ENCODE measurements at places on chromosomes 4 and X. TPM values are rescaled to one million over a fixed set of nuclear protein-coding genes. Genes with fewer than 3 reads are reported as not detected.
A peak's percentile ranks its signal among the peaks of the same experiment; 100 is the strongest.

DNA sequence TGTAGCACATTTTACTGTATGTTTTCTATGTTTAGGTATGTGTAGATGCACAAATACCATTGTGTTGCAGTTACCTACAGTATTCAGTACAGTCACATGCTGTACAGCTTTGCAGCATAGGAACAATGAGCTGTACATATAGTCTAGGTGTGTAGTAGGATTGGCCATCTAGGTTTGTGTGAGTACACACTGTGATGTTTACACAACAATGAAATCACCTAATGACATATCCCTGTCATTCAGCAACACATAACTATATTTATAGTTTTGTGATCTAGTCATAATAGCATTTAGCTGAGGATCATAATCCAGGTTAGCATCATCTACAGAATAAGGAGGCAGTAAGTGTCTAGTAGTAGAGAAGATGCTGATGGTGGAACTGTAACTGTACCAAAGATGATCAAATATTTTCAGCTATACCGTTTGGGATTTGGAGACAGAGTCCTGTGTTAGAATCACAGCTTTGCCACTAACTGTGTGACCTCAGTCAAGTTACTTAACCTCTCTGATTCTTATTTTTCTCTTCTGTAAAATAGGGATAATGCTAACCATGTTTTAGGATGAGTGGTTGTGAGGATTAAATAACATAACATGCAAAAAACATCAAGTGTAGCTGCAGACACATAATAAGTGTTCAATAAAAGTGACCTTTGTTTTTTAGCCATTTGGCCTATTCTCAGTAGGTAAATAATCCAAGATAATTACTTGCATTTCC is 73.3 kb downstream of the LIMCH1 start:
- DNase-seq: no peak

- DNase-seq: no peak
These were observed 518.9 kb downstream of the MID1IP1 start for GRCh38 chrX:39320165-39320564.

- no peak for DNase-seq
These were observed 790.0 kb downstream of the PCDH18 start for GRCh38 chr4:136742333-136742732.

- DNase-seq: no peak
These were observed 61.2 kb downstream of the SLC9A6 start for GRCh38 chrX:136046295-136047015.

DNA sequence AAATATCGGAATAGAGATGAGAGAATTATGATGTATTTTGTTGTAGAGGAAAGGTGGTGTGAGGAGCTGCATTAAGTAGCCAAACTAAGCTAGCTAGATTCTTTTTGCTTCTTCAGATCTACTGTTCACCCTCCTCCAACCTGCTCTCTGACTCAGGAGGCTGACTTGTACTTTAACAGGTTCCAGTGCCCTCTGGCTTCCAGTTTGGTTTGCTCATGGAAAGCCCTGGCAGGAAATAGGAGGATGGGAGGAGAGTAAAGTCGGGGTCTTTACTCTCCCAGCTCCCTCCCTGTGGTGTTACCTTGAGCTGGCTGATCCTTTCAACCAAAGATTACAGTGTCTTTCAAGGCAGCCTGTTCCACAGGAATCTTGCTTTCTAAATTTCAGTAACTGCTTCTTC is 277.0 kb upstream of the EDA2R start:
- no peak for DNase-seq

- peak; percentile 18 for DNase-seq
These were observed 23.3 kb downstream of the BRCC3 start for GRCh38 chrX:155094468-155095061.

DNA sequence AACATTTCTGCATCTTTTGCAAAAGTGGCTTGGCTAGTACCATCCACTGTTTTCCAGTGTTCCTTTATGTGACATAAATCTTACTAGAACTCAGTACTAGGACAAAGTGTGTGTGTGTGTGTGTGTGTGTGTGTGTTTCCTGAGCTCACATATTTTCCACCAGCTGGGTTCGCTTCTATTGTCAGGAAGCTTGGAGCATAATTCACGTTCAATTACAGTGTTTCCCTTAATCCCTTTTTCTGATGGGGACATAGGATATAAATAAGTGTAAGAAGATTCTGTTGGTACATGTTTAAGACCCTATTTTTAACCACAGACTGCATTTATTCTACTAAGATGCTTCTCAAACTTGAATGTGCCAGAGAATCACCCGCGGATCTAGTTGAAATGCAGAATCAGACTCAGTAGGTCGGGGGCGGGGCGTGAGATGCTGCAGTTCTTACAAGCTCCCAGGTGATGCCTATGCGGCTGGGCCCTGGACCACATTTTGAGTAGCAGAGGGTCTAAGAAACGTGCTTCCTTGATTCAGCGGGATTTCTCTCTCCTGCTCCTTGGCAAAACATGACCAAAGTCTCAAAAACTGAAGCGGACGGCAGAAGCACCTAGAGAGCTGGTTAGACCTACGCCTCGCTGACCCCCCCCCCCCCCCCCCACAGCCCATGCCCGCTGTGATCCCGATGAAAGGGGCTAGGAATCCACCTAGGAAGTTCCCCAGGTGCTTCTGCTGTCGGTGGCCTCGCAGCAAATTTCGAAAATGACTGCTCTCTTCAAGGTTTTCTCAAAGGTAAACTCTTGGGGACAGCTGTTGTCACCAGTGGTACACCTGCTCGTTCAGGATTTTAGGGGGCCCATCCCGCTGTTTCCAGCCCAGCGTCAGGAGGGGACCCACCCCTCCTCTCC is 797 bp downstream of the CD99L2 start:
- peak; percentile 24 for DNase-seq

- no peak for DNase-seq
These were observed 584.2 kb upstream of the FTHL17 start for GRCh38 chrX:31656013-31656412.

DNA sequence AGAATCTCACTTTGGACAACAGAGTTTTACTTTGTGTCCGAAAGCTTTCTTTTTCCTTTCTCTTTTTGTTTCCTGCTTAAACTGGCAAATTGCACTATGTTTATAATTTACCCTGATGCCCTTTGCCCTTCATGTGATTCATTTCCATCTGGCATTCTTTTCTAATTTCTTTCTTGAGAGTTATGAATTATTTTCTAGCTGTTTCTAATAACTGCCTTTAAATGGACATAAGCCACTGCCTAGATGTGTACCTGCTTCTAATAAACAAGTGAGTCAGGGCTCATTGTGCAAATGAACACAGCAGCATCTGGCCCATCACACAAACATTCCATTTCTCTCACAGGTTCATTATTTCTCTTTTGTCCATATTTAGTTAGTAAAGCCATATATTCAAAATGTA is 242.3 kb upstream of the GPRIN3 start:
- peak; percentile 11 for DNase-seq

GRCh38 chr4:74018771-74019170 is 19.7 kb downstream of the CXCL3 start:
- no peak for DNase-seq

- no peak for DNase-seq
These were observed 352.5 kb upstream of the ADGRL3 start for GRCh38 chr4:60847614-60848013.

GRCh38 chr4:185145572-185145971 is 2.5 kb downstream of the SLC25A4 start:
- DNase-seq: no peak

DNA sequence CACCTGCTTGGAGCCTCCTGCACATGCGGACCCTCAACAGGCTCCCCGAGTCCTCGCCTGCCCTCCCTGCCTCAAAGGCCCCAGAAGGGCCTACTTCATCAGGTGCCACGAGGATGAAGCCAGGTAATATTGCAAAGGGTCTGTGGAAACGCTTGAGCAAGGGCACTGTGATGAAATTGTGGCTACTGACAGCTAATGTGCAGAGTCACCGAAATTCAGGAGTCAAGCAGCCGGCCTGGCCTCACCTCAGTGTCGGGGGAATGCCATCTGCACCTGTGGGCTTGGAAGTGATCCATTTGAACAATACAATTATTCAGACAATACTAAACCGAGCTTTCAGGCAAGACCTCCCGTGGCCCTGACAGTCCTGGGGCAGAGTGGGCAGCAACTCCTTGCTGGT is 3.1 kb upstream of the FGFR3 start:
- no peak for DNase-seq

- DNase-seq: peak; percentile 80
These were observed 184.6 kb downstream of the OR13H1 start for GRCh38 chrX:131728295-131729145.

- DNase-seq: peak; percentile 21
These were observed 24.5 kb upstream of the MSN start for GRCh38 chrX:65642914-65643491.

DNA sequence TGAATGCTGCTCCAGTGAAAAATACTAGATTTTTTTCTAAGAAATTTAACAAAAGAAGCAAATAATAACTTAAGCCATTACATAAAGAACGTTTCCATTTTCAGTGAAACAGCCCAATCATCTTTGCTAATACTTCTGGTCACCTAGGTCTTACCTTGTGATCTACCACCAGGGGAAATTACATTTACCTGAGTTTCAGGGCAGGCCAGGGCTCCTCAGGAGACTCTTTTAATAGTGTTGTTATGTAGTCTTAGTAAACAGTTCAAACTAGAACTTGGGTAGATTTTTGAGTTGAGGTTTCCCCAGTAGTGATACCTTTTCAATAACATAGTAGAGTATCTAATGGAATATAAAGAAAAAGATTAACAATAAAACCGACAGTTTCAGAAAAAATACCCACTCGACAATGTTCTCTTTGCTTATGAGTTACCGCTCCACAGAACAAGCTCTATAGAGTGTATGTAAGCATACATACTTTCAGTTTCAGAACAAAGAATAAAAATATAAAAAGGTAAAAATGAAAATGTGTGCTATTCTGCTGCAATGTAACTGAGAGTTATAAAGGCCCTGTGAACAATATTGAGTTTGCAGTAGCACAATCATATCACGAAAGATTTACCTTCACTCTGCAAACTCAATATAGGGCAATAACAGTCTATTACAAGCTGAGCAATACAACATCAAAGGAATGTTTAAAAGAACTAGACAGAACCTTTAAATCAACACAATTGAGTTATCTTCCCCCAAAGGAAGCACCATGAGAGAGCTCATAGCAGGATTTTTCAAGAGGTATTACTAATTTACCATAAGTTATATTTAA is 165.8 kb downstream of the ATOH1 start:
- DNase-seq: no peak

DNA sequence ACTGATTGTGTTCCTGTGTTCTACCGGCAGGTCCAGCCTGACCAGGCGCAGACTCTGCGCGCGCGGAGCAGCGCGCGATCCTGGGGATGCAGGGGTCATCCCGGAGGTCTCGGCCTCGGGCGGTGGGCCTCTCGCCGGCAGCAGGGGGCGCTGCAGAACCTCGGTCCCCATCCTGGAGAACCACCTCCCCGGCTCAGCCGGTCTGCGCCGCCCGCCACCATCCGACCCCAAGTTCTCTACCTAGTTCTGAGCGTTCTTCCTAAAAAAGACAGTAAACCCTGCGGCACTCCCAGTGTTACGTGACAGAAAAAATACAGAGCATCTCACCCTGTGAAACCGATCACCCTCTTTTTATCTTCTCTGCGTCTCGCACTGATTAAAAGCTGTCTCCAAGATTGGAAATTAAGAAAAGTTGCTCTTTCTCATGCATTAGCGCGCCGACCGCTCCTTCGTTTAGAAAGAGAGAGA is 1.6 kb downstream of the TRPC3 start:
- peak; percentile 9 for DNase-seq

The KCNIP4 gene
- not detected for total RNA-seq

DNA sequence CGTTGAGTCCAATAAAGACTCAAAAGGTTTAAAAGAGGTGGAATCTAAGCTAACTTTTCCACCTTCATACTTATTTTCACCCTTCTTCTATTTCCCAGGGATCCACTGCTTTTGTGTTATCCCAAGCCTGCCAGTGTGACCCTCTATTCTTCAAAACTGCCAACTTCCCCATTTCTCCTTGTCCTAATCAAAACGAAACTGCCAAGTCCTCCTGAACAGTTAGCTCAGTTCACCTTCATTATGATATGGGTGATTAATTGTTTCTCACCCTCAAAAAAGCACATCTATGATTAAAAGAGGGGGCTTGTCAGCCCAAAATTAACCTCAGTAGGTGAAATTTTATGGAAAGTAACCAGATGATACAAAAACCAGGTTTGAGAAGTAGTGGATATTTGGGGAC is 108.4 kb downstream of the GUCY2F start:
- no peak for DNase-seq

DNA sequence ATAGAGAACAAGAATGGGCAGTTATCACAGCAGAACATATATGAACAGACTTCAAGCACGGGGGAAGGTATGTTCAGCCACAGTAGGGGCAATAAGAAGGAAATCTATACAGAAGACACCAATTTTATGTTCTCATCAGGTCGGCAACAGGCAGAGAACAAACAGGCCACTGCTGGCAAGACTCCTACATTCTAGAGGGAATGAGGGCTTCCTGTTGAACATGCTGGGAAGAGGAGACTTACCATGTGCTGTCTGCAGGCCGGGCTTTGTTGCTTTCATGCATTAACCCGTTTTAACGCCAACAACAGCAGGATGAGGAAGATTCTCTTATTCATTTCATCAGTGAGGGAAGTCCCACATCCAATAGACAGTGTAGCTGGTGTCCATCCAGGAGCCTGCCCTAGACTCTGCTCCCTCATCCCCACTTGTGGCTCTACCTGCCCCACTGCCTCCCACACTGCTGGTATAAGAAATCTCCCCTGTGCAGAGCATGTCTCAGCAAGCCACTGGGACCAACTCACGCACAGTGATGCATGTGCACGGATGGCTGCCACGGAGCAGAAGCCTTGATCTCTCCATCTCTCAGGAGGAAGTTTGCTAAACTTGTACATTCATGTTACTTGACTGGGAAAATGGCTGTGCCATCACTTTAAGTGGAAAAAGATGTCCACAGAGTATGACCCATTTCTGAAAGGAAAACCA is 84.5 kb downstream of the ACOX3 start:
- DNase-seq: peak; percentile 35

The CLDN22 gene
- not detected for total RNA-seq

GRCh38 chr4:145679991-145680455 is at the start of gene C4orf51:
TSS of gene C4orf51 (plus strand) at chr4:145680146. CDS start at chr4:145680204, 58 bp downstream.
- peak; percentile 57 for DNase-seq

GRCh38 chr4:166324321-166324720 is 451.3 kb downstream of the TLL1 start:
- peak; percentile 59 for DNase-seq

GRCh38 chr4:65805936-65806335 is 135.6 kb upstream of the EPHA5 start:
- DNase-seq: no peak

GRCh38 chr4:40607221-40607620 is 22.4 kb downstream of the RBM47 start:
- no peak for DNase-seq
